ENCODE measurements at places on chromosomes 6 and 20.

DNA sequence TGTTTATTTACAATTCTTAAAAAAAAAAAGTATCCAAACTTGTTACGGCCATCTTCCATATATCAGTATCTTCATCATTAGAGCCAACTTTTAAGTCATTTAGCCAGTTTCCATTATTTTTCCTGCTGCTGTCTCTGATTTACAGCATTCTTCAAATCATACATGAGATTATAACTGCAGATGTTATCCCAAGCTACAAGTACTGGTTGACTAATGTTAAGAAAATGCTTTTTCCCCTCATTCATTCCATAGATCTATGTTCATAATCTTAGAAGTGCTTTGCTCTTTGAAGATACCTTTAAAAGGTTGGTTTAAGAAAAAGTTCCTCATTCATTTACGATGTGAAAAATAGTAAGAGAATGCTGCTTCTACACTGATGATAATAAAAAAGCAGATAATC, 158.7 kb downstream of the RNGTT start:
- DNase-seq, result no peak

DNA sequence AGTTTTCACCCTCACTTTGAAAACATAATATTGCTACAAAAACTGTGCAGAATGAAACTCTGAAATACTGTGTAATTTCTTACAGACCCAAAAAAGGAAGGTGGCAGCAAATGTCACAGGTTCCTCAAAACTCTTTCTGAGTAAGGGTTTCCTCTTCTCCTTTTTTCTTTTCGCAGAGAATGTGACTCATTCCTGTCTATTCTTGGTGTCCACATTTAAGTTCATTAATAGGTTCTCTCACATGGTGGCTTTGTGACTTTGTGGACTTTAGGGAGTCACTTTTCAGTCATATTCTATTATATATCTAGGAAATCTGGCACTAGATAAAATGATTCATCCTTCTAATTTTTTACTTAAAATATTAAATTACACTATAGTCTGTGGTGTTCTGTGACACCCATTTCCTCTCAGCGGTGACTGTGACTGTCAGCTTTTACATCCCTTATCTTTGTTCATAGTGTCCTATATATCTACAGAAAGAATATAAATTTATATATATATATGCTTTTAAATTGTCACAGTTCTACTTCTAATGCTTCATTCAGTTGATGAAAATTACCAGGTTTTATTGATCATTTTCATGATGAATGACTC, 126.8 kb upstream of the HCRTR2 start:
- no peak for DNase-seq

- DNase-seq, result no peak
These were observed 22.7 kb downstream of the PCK1 start for GRCh38 chr20:57583289-57584257.

DNA sequence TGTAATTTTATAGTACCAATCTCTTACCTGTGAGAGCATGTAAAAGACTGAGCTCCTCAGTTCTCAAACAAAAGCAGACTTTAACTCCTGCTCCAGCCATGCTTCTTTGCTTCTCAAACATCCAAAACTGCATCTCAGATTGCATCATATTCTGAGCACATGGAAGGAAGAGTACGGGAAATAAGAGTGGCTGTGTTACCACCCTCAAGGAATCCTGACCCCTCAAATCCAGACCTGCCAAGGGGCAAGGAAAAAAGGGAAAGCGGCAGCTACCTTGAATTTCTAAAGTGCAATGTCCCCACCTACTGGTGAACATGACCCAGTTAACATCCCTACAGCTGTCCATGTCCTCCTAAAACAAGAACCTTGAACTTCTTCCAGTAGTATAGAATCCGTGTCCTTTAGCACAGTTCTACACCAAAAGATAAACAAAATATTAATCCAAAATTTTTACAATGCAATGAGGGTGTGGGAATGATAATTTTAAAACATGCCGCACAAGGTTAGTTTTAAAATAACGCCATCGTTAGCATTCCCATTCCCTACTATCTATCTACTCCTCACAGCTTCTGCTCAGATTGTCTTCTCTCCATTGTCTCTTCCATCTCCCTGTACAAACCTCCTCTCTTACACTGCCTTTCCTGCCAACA, 34.1 kb upstream of the HLA-DQB1 start:
- peak; percentile 54 for DNase-seq

- no peak for DNase-seq
These were observed 125.2 kb downstream of the TSHZ2 start for GRCh38 chr20:53097371-53097770.

- no peak for DNase-seq
These were observed 77.0 kb downstream of the FAM120B start for GRCh38 chr6:170383466-170384035.

- no peak for DNase-seq
These were observed 18.9 kb downstream of the PREP start for GRCh38 chr6:105384004-105384403.

GRCh38 chr6:56377295-56377694, 129.9 kb upstream of the COL21A1 start:
- DNase-seq, result no peak

DNA sequence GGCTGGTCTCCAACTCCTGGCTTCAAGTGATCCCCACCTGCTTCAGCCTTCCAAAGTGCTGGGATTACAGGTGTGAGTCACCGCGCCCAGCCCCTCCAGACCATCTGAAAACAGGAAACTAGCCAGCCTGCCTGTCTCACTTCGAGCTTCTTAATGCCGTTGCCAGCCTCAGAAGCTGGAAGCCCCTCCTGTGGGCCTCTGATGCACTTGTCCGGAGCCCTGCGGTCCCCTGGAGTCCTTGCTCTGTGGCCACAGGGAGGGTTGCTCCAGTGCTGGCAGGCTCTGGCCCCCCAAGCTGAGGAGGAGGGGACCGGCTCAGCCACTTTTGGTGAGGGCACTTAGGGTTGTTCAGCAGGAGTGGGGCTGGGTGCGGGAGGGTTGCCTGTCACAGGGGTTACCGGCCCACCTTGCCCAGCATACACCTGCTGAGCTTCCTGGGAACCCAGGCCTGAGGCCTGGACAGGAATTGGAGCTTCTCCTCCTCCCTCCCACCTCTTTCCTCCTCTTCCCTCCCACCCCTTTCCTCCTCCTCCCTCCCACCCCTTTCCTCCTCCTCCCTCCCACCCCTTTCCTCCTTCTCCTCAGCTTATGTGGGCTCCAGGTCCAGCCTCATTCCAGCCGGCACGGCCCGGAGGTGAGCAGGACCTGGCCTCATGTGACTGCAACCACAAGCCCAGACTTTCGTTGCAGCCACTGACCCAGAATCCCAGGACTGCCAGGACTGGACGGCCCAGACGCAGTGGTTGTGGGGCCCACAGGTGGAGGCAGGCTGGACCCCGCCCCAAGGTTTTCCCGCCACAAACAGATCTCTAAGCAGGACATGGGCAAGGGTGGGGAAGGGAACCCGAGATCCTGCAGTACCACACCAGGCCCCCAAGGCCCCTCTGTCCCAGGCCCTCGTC, 9.4 kb upstream of the BIRC7 start:
- DNase-seq, result no peak

- DNase-seq, result no peak
These were observed 220.0 kb upstream of the ZFP64 start for GRCh38 chr20:52411611-52412010.

- DNase-seq, result no peak
These were observed 122.6 kb downstream of the SGK1 start for GRCh38 chr6:134195164-134195906.

- DNase-seq, result no peak
These were observed 74.8 kb downstream of the HACE1 start for GRCh38 chr6:104784884-104785283.

- DNase-seq, result peak; percentile 77
These were observed 36.7 kb upstream of the AAR2 start for GRCh38 chr20:36199345-36200257.

DNA sequence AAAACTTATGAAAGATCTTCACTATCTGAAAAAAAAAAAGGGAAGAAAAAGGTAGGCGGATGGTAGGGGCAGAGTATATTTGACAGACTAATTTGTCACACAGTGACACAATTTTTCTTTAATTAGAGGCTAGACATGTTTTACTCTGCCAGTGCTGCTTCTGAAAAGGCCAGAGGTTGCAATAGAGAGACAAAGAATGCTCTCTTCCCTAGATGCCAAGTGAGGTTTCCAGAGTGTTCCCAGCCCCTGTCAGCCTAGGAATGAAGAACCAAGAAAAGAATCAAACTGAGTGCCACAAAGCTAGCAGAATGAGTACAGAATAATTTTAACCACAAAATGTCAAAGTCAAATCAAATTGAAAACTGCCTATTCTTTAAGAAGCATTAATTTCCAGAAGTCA, 13.0 kb downstream of the PNISR start:
- DNase-seq, result no peak

DNA sequence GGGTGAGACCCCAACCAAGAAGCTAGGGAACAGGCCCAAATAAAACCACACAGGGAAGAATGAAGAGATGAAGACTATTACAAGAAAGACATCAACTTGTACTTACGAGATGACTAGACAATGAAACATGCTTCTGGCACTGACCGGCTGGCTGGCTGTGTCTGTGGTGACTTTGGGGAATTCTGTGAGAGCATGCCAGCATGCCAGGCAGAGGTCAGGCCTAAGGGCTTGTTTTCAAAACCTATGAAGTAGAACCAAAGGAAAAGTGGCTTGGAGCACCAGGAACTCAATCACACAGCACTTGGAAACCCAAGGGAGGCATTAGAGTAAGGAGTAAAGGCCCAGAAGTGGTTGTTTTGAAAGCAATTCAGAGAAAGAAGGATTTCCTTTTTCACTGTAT, 28.4 kb upstream of the GSTA3 start:
- no peak for DNase-seq

- no peak for DNase-seq
These were observed 15.1 kb upstream of the ISM1 start for GRCh38 chr20:13205848-13206434.

DNA sequence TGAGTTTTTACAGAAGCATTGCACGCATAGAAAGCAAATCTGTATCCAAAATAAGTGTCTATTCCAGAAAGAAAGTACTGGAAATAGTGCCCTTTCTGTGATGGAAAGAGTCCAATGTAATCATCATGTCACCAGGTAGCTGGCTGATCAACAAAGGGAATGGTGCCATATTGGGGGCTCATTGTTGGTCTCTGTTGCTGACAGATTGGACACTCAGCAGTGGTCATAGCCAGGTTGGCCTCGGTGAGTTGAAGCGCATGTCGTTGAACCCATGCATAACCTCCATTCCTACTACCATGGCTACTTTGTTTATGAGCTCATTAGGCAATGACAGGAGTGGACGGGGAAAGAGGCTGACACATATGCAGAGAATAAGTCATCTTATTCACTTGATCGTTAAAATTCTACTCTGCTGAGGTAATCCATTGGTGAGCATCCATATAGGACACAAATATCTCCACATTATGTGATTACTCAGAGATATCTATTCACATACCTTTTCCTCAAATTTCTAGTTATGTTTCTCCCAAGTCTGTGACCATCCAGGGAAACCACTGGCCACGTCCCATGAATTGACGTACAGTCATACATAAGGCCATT, 560.5 kb downstream of the HAO1 start:
- no peak for DNase-seq

DNA sequence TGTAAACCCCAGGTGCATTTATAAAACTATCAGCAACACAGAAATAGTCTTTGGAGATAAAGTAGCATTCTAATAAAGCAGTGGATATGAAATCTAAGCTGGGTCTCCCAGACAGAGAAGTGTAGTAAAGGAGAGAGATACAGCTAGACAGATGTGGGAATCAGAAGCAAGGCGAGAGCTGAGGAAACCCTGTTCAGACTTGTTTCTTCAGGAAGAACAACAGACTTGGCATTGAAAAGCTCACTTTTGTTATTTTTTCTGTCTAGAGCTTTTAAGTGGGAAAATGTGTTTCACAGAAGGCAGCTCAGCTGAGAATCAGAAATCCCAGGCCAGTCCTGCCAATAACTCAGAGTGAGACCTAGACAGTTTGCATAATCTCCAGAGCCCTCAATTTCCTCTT, 52.9 kb downstream of the SLC35B3 start:
- DNase-seq, result no peak

DNA sequence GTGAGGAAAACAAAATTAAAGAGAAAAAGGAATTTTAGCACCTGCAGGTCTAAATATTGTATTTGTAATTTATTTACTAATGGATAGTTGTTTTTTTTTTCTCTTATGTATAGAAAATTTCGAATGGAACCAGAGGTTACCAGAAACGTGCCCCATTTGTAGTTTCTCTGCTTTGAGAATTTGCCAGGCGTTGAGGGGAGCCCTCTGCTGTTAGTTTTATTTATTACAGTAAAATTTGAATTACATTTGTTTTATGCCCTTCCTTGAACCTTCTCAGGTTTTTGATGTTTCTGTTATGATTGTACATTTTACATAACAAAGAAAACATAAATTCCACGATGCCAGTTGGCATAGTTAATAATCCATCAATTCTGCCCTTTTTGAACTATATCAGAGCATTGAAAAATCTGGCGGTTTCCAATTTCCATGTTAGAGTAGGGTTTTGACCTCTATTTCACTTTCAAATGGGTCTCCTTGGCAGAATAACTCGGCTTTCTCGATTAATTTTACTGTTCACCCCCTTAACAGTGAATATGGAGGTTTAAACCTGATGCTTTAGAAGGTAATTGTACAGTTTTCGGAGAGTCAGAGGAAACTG, 35.1 kb upstream of the RFPL4B start:
- DNase-seq, result peak; percentile 32

DNA sequence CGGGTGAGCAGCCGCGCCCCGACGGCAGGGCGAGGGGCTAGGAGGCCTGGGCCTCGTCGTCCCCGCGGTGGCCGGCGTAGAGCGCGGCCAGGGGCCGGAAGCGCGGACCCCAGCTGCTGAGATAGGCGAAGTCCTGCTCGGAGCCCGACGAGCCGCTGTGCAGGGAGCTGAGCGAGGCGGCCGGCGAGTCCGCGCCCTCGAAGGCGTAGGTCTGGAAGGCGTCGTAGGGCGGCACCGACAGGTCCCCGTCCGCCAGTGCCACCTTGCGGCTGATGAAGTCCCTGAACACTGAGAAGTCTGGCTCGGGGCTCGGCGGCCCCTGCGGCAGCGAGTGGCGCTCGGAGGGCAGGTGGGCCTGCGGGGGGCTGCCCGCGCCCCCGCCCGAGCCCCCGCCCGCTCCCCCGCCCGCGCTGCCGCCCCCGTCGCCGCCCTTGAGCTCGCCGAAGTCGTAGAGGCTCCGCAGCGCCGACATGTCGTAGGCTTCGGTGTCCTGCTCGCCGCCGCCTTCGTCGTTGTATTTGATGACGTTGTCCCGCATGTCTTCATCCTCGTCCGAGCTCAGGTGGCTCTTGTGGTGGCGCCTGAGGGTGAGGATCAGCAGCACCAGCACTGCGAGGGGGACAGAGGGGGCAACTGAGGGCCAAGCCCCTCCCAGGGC, 56.5 kb downstream of the CD40 start:
- DNase-seq, result peak; percentile 69

GRCh38 chr6:90393232-90393884, 96.7 kb upstream of the BACH2 start:
- peak; percentile 75 for DNase-seq

GRCh38 chr20:43537921-43538877, 20.6 kb upstream of the SGK2 start:
- DNase-seq, result peak; percentile 32

- DNase-seq, result peak; percentile 83
These were observed at the start of gene RAD21L1 for GRCh38 chr20:1225783-1226654. Gene RAD21L1, plus strand, starts transcription at chr20:1226044. Its CDS starts 2,410 bp downstream, at chr20:1228454.

- no peak for DNase-seq
These were observed 736.2 kb upstream of the ADGRB3 start for GRCh38 chr6:67898875-67899274.

Measured in activated CD4-positive, alpha-beta T cell treated with anti-CD3 and anti-CD28 coated beads, Interleukin-2, Interleukin-4, amounts not matched to agents 100 ng/mL and 50 ng/mL, durations not matched to agents 16 hours and 8 hours (primary cell).